ENCODE measurements at places on chromosomes 2 and 18.

DNA sequence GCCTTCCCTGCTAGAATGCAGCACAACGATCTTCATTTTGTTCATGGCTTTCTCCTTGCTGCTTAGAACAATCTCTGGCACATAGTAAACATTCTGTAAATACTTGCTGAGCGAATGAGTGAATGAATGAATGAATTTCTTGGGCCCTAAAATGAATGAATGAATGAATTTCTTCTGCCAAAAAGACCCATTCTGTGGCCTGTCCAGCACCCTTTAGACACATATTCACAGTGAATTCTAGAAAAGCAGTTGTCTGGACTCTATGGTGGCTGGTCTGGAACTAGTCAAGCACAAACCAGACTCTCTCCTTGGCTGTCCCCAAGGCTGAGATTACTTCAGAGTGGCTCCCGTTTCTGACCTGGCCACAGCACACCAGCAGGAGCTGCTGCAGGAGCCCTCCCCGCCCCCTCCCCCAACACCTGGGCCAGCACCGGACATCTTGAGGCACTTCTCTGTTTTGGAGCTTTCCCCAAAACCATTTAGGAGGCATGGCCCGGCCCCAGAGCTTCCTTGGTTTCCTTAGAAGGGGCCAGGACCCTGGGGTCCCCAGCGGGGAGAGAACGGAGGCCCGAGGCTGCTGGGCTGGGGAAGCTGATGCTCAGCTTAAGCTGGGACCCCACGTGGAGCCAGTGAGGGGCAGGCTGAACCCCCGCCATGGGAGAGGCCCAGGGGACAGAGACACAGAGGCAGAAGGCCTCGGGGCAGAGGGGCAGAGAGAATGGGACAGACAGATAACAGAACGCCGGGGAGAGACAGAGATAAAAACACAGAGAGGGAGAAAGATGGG is 159.0 kb downstream of the ZFP36L2 start:
- no peak for DNase-seq

GRCh38 chr18:58659691-58660090 is 11.6 kb upstream of the MALT1 start:
- no peak for DNase-seq

- no peak for DNase-seq
Observed at GRCh38 chr2:176595986-176596385, 326.7 kb downstream of the MTX2 start.

DNA sequence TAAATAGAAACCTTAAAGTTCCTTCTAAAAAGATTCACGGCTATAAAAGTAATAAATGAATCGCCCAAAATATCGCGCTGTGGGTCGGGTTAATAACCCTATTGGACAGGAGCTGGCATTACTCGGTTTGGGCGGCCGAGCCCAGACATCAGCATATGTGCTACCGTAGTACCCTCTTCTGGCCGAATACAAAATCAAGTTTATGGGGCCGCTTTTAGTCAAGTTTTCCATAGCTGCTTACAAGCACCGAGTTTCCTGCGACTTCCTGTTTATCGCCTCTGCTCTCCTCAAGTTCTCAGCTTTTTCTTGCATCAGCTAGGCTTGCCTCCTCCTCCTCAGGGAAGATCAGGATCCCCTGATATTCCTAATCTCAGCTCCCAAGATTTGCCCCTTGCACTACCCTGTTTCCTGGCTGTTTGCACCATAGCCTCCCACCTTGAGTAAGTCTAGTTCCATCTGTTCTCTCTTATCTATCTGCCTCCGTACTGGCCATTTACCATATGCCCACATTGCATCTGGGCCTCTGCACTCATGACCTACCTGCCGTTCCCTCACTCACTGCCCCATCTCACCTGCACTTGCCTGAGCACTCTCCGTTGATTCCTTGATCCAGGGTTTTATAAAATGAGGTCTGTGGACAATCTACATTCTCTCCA is 56.1 kb downstream of the SLC35F5 start:
- DNase-seq, result peak; percentile 2

GRCh38 chr2:75787532-75788132 is 76.9 kb upstream of the GCFC2 start:
- no peak for DNase-seq

DNA sequence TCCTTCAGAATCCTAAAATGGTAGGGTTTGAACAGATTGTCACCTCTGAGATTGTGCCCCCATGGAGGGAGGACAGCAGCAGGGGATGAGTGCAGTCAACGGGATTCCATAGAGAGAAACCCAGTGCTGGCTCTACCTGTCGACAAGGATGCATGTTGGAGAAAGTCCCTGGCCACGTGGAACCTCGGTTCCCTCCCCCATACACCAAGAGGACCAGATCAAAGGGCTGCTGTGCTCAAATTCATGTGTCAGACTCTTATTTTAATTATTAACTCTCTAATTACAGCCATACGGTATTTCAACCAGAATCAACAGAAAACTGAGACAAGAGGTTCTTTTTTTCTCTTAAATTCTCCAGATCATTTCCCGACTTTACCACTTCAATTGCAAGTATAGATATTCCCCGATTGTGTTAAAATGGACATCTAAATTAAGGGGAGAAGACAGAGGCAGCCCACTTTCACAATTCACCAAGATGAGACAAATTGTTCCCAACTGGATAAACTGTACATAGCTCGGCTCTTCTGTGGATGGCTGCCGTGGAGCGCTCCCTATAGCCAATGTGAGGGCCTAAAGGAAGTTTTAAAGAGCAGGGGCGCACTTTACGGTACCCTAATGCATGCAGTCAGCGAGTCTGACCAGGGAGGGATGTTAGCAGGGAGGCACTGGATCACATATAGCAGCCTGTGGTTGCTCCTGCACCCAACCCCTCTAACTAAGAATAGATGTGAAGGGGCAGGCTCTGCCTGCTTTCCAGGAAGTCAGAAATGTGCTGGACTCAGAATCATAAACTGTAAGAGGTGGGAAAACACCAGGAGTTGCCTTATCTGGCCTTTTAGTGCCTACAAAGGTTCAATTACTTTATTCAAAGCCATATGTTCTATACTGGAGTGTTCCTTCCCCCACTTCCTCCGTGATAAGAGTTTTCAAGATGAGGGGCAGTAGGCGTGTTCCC is 123.1 kb downstream of the CACNB4 start:
- DNase-seq, result no peak

- DNase-seq, result no peak
Observed at GRCh38 chr2:31110431-31110830, 27.8 kb downstream of the GALNT14 start.

DNA sequence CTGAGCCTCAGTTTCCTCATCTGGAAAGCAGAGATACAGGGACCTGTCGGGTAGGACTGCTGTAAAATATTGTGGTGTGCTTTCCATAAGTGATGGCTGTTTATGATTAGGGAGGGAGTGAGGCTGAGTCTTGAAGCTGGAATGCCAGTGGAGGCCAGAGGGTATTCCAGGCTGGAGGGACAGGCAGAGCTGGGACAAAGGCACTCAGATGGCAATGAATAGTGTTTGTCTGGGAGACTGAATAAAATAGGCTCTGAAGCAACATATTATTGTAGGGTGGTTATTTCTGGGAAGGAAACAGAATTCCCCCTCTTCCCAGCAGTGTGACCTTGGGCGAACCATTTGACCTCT is 120.7 kb downstream of the INHBB start:
- DNase-seq, result no peak

- no peak for DNase-seq
Observed at GRCh38 chr2:224959556-224959955, 82.7 kb downstream of the DOCK10 start.

- DNase-seq, result no peak
Observed at GRCh38 chr18:3207565-3207964, 12.2 kb downstream of the MYOM1 start.

DNA sequence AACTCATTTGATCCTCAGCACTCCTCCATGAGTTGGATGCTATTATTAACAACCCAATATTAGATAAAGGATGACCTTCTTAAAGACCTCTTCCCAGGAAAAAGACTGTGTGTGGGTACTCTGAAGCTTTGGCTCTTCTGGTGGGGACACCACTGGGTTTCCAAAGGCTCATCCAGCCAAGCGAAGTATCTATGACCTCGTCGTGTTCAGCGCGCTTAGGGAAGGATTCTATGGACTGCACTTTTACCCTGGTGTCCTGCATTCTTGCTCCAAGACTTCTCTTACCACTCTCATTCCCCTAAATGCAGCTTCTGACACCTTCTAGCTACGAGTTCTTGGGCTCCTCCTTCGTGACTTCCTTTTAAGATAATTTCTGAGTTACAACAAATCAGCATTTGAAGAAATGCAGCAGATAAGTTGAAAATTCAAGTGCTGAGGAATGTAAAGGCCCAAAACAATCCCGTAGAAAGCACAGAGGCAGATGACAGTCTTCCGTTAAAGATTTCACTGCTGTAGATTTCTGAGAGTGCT is 673 bp upstream of the HNMT start:
- no peak for DNase-seq

- DNase-seq, result no peak
Observed at GRCh38 chr2:178250429-178250828, 56.1 kb downstream of the OSBPL6 start.

- DNase-seq, result no peak
Observed at GRCh38 chr2:239224199-239224570, 176.6 kb downstream of the HDAC4 start.

- DNase-seq, result no peak
Observed at GRCh38 chr18:47528343-47528742, 276.9 kb upstream of the SKOR2 start.

DNA sequence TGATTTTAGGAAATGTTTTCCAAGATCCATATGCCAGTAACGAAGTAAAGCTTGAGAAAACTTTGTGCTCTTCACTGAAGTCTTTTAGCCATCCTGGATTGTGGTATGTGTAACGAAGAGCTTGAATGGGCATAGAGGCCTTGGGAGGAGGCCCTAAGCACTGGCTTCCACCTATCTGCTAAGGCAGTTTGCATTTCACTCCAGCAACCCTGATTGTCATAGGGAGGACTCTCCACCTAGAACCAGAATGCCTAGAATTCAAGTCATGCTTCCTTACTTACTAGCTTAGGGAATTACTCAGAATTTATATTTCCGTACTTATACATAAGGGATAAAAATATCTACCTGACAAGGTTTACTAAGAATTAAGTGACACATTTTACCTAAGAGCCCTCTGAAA is 451.5 kb downstream of the FBXO15 start:
- DNase-seq, result no peak

DNA sequence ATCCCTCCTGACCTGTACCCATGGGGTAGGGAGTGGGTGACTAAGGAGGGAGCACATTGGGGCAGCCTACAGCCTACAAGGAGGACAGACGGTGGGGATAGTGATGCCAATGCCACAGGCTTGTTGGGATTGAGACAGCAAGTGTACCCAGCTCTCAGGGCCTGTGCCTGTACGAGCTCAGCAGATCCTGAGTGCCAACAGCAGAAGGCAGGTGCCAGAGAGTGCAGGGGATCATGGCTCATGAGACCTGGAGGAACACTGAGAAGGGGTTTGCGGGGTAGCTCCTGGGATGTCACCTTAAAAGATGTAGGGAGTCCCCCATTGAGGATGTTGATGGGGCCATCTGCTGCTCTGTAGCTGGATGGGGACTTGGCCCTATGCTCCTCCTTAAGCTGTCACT is 10.3 kb upstream of the SNED1 start:
- no peak for DNase-seq

GRCh38 chr18:44309185-44309584 is 371.5 kb upstream of the SETBP1 start:
- no peak for DNase-seq

DNA sequence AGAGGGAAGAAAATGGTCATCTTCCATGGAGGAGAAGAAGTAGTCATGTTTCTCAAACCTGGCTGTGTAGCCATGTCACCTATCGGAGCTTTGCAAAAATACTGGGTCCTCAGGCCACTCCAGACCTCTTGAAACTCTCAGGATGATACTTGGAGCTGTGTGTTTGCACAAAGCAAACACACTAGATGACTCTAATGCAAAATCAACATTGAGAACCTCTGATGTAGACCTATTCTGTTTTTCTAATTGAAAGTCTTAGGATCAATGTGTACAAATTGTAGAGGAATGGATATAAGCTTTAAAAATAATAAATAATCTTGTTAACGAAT is 444.3 kb downstream of the RND3 start:
- no peak for DNase-seq

DNA sequence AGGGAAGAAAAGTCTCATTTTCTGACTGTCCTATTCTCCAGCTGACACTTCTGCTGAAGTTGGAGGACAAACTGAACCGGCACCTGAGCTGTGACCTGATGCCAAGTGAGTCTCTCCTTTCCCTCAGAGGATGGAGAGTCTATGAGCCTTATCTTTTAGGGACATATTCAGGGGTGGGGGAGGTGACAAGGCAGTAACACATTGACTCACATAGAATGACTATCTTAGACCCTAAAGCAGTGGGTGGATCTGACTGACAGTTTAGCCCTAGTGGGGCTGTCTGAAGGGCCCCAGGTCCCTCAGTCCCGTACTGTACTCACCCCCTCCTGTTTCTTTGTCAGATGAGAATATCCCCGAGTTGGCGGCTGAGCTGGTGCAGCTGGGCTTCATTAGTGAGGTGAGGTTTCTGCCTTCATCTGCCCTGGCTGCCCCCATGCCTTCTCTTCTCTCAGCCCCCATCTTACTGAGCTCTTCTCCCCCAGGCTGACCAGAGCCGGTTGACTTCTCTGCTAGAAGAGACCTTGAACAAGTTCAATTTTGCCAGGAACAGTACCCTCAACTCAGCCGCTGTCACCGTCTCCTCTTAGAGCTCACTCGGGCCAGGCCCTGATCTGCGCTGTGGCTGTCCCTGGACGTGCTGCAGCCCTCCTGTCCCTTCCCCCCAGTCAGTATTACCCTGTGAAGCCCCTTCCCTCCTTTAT is 805 bp upstream of the KRTCAP3 start:
- DNase-seq, result no peak

GRCh38 chr18:56933472-56933871 is 213.4 kb upstream of the BOD1L2 start:
- no peak for DNase-seq

GRCh38 chr2:213279116-213279620 is 5.1 kb upstream of the SPAG16 start:
- no peak for DNase-seq

DNA sequence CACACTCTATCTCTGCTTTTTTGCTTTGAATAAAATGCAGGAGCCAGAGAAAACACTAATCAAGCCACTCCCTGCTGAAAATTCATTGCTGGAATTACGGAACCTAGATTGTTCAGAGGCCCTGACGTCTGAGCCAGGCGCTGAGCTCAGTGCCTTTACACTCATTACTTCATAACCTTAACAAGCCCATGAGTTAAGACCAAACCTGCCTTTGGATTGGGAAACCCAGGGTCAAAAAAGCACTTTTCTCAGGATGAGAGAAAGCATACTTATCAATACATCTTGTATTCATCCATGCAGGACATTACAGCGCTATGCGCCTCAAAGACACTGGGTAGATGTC is 762 bp downstream of the INO80C start:
- no peak for DNase-seq

DNA sequence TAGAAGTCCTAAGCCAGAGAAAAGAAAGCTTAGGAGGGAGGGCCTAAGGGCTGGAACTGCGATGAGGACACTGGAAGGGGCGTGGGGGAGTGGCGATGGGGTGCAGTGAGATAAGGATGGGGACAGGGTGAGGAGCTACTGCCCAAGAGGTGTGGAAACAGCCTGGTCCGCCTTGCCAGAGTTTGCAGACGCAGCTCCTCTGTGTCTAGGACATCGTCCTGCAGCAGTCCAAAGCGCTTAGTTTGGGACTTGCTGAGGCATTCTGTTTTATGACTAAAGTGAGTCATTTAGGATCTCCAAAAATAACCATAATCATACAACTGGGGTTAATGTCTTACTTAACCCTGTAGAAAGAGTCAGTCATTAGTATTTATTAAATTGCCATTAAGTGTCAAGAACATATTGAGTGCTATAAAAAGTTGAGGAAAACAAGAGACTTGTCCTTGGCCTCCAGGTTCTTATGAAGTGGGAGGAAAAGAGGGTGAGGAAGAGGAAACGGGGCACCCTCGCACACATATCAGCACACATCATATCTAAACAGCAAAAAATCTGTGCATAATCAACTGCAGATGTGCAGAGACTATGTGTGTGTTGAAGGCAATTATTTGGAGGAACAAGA is 74.8 kb downstream of the CDK15 start:
- no peak for DNase-seq
